T-helper 17 cell (primary cell): ENCODE measurements at places on chromosomes 5 and 9.

- no peak for DNase-seq
These were observed 3.3 kb downstream of the NCBP1 start for GRCh38 chr9:97636903-97637302.

- DNase-seq = no peak
These were observed 282.1 kb downstream of the CRB2 start for GRCh38 chr9:123637945-123638634.

DNA sequence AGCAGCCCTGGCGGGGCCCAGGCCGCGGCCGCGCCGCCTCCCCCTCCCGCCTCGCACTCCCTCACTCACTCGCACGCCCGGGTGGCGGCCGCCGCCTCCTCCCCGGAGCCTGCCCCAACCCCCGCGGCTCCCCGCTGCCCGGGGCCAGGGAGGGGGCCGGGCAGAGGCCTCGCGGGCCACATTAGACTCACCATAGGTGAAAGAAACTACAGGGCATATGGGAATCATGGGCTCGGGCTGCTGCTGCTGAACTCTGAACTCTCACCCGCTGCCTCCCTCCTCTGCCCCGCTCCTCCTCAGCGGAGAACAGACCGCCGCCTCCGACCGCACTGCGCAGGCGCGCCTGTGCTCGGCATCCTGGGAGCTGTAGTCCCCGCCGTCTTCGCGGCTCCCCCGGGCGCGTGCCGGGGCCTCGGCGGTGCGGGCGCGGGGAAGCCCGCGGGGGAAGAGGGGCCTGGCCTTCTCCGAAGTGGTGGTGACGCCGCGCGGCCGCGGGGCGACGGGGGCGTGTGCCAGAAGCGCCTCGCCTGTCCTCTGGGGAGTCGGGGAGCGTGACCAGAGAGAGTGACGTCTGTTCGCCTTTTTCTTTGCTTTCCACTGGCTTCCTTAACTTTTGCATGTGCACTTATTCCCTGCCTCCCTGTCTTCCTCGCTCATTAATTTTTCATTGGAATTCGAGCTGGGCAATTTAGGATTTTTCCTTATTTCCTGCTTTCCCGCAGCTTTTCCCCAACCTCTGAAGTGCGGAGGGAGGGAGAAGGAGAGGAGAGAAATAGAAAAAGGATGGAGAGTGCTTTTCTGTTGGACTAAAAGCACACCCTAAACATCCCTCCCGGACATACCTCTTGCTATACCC lies at the start of gene ZFR:
ZFR (minus strand) TSS at position 310 of the 856 bp plus-strand sequence; CDS start at position 228, 82 bp downstream.
- DNase-seq = peak; percentile 91

DNA sequence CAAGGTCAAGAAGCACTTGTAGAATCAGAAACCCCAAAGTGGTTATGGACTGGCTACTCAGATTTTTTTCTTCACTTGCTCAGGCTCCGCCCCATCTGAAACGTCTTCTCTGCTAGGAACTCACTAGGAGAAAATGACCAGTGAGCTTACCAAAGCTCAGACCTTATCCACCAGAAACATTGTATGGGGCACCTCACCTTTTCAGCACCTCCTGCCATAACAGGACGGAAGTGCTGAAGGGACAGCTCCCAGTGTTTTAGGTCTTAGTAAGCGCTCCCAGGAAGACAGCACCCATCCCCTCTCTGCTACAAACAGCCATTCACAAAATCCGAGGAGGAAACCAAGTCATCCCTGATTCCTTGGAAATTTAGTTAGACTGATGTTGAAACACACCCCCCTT lies 1.2 kb upstream of the GABRA1 start:
- no peak for DNase-seq

DNA sequence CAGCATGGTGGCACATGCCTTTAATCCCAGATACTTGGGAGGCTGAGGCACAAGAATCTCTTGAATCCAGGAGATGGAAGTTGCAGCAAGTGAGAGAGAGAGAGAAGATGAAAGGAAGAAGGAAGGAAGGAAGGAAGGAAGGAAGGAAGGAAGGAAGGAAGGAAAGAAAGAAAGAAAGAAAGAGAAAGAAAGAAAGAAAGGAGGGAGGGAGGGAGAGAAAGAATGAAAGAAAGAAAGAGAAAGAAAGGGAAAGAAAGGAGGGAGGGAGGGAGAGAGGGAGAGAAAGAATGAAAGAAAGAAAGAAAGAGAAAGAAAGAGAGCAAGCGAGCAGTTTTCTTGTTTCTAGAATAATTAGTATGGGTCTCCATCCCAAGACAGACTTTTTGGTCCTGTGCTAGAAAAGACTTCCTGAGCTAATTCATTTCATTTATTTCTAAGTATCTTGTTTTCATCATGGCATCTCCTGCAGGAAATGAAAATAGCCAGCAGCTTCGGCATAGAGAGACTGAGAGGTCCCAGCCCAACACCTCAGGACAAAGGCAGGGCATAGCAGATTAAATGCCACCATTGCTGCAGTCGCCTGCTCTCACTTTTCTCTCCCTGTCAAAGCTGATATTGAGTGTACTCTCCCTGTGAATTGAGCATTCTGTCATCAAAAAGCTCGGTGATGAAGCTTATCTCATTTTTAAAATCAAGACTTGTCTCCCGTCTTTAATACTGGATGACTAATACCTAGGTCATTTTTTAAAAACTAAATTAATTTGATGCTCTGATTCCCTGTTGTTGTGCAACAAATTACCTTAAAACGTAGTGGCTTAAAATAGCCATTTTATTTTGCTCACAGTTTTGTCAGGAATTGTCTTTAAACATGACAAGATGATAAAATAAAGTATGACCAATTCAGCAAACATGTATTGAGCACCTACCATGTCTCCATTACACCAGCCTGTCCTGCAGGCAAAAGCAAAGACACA lies 91.8 kb upstream of the ADRA1B start:
- DNase-seq = no peak

DNA sequence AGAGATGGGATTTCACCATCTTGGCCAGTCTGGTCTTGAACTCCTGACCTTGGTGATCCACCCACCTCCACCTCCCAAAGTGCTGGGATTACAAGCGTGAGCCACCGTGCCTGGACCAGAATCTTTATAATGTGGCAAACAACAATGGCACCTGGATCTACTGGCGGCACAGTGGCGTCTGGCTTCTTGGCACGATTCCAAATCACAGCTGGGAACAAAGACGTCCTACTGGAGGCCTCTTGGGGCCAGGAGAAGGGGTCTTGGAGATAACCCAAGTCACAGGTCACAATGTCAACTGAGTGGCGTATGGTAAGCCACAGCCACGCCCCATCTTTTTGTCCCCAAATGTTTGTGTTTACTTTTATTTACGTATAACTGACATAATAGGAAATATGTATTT lies 77.8 kb upstream of the RAPGEF1 start:
- DNase-seq = no peak

GRCh38 chr9:18485714-18486113 lies 11.8 kb downstream of the ADAMTSL1 start:
- no peak for DNase-seq

DNA sequence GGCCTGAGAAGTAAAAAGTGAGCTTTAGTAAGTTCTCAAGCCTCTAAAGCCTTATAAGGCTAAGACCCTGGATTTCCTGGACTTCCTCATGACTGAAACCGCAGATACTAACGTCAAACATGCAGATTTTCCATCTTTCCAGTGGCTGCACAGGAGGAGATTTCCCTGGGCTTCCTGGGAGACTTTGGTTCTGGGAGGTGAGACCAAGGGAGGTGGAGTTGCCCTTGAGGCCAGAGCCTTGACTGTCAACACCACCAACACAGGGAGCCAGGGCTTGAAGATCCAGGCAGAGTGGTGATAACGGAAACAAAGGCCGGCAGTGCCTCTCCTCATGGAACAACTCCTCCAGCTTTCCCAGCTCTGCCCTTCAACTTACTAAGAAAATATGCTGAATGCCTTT lies 144.7 kb upstream of the LRRTM2 start:
- DNase-seq = no peak

GRCh38 chr5:54514841-54515432 lies 2.6 kb upstream of the SNX18 start:
- DNase-seq = no peak

DNA sequence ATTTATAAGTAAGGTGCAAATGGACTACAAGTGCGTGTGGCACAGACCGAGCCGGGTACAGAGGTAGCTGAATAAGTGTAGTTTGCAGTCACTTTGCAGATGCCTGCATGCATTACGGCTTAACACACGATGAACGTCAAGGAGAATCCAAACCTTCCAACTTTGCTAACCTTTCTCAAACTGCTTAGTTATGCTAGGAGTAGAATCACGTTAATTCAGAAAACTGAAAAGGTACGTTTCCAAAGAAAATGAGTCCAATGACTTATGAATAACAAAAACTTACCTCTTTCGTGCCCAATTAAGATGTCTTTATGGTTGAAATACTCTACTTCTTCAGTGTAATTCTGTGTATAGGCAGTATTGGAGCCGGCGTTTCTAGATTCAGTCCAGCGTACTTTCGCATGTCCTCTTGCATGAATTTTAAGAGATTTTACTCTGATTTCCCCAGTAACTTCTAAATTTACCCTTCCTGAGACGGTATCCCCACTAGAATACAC lies 539 bp downstream of the ARRDC3 start:
- DNase-seq = no peak

GRCh38 chr5:122965111-122965510 lies 71.4 kb downstream of the PPIC start:
- DNase-seq = no peak
